ENCODE measurements at places on chromosomes 16 and 17.

GRCh38 chr16:12141073-12141951 is 164.8 kb downstream of the SNX29 start:
- no peak for DNase-seq

GRCh38 chr16:85621698-85622428 is 8.7 kb downstream of the GSE1 start:
- no peak for DNase-seq

- no peak for DNase-seq
Measured at GRCh38 chr17:80485846-80486245, 9.4 kb upstream of the NPTX1 start.

DNA sequence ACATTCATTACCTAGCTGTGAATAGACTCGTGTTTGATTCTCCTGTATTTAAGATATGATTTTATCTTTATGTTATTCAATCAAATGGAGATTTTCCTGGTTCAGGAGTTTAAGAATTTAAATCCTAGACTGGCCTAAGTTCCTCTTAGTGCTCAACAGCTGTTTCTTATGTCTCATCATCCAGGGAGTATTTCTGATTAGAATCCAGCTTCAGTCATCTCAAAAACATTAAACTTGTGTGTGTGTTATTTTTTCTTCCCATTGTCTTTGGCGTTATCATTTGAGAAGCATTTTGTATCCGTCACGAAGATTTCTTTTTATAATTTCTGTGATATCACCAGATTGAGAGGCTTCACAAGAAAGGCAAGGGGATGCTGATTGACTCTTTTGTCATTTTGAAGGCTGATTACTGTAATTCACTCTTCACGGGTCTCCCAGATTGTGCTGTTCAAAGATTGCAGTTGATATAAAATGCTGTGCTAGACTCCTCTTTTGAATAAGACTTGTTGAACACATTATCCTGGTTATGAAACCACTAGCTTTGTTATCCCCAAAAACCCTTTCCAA is 204.8 kb downstream of the CDH8 start:
- DNase-seq, result no peak
